RPMI7951 (cell line): ENCODE measurements at places on chromosomes 16 and 17.
A peak's percentile ranks its signal among the peaks of the same experiment; 100 is the strongest.

DNA sequence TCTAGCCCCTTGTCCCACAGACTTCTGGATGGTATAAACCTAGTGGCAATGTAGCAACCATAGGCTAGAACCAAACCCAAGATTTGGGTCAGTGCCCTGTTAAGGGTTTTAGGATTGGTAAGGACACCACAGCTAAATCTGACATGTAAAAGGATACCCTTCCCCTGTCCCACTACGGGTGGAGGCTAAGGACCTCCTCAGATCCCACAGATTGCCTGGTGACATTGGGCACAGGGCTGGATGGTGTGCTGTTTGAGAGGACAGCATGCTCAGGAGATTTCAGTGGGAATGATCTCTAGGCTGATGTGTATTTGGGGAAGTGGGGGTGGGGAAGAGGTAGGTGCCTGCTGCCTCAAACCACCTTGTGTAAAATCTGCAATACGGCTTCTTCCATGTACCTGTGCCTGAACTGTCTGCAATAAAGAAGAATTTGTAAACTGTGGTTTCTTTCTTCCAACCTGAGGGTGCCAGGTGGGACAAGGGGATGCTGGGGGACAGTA is 671 bp upstream of the EDC4 start:
- DNase-seq = no peak

- DNase-seq = peak; percentile 89
Measured at GRCh38 chr16:85137323-85138072, 25.2 kb upstream of the CIBAR2 start.

DNA sequence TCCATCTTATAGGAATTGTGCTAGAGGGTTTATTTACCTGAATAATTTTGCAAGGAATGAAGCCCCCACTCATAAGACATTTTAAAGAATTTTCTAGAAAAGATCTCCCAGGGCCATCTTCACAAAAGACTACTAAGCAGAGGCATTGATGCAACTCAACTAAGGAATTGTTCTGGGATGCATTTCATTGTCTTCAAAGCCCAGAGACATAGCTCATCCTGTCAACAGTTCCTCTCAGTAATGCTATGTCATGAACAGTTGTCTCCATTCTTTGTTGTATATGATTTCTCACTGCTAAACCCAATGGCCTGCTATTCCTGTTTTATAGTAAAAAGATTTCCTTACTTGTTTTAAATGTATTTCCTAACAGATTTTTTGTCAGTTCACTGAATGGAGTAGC is 136.8 kb upstream of the RBL2 start:
- no peak for DNase-seq

GRCh38 chr16:56629531-56629930 is 2.9 kb upstream of the MT1M start:
- DNase-seq = no peak

DNA sequence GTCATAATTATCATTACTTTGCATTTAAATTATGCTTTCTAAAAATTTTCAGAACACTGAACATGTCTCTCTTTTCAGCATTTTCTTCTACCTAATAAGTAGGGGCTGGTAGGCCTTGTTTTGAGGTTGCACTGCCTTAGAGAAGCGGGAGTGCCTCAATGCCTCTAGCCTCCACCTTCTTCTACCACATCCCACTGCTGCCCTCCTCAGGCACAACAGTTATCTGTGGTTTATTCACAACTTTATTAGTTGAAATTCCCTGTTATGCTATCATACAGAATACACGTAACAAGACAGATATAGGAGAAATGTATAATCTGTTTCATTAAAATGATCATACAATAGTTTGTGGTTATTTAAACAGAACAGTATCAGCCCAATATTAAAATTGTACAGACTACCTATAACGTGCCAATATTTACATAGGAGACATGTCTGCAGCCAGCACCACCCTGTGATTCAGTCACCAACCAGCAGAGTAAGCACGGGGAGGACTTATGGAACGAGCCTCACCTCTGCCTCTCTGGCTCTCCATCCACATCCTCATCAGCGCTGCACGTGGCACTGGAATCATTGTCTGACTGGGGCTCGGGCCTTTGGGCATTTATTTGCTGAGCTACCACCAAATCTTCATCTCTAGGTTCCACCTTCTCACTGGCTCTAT is 101.2 kb downstream of the TTC19 start:
- peak; percentile 1 for DNase-seq

DNA sequence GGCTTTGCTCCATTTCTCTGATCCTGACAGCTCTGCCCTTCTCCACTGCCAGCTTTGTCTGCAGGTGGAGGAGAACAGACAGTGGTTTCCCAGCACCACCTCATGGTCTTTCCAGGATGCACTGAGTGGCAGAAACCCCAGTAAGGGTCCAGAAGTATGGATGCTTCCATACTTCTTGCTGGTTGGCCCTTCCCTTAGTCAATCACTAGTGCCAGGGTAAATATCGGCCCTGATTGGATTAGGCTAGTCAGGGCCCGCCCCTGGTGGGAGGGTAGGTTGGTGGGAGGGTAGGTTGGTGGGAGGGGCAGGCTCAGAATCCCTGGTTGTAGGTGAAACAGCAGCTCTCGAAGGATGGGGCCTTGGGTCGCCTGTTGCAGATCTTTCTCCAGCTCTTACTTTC is 10.2 kb downstream of the RNF213 start:
- DNase-seq = peak; percentile 28

DNA sequence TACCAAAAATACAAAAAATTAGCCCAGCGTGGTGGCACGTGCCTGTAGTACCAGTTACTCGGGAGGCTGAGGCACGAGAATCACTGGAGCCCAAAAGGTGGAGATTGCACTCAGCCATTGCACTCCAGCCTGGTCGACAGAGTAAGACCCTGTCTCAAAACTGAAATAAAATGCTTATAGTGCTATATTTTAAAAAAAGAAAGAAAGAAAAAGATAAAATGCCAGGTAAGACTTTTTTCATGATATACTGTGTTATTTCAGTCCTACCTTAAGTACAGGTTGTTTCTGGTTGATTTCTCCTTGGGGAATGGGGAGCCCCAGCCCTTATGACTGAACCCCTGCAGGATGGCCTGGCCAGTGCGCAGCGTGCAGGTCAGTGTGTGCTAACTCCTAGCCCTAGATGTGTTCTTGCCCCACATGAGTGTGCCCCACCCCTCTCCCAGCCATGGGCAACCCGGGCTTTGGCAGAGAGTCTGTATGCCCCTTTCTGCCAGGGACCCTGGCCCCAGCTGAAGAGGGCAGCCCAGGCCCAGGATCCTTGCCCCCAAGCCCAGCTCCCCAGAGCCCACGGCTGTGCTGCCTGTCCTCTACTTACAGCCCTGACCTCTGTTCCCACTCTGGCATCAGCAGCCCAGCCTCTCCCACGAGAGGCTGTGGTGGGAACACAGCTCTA is 1.3 kb downstream of the CNGB1 start:
- DNase-seq = no peak

DNA sequence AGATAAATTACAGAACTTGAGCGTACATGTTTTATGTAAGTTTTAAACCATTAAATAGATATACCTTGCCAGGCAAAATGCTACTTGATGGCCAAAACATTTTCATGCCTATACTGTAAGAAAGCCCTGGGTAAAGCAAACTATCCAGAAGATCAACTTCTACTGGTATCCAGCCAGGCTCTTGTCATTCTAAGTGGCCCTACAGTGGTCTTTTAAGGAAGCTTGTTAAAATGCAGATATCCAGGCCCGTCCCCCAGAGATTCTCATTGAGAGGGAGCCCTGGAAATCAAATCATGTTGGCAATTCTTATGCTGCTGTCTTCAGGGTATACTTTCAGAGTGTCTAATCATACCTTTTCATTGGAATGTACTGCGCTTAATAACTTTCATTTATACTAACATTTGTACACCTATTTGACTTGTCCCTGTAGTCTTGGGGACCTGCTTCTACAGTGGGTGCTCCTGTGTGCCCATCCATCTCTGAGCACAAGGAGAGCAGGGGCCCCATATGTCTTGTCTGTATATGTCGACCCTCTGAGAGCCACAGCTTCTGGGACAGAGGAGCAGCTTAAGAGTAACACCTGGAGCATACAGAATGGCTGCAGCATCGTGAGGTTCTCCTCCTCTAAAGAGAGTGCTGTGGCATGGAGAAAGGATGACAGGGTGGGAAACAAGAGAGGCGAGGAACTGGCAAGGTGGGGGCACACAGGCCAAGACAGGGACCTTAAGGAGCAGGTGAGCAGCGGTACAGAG is 43.6 kb upstream of the ANKFY1 start:
- DNase-seq = no peak

DNA sequence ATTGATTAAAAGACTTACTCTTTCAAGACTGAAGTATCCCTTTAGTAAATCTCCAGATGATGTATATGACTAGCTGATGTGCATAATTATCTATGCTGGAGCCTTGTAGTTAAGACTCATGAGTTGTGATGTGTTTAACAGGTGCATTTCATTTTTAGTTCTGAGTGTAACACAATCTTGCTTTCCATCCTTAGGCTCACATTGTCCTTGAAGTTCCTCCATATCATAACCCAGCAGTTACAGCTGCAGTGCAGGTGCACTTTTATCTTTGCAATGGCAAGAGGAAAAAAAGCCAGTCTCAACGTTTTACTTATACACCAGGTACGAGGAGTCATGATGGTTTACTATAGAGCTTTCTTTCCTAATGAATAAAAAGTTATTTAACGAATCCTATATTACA is 52.9 kb downstream of the ESRP2 start:
- DNase-seq = no peak

- no peak for DNase-seq
Measured at GRCh38 chr17:48592577-48592976, 1.0 kb downstream of the HOXB5 start.

DNA sequence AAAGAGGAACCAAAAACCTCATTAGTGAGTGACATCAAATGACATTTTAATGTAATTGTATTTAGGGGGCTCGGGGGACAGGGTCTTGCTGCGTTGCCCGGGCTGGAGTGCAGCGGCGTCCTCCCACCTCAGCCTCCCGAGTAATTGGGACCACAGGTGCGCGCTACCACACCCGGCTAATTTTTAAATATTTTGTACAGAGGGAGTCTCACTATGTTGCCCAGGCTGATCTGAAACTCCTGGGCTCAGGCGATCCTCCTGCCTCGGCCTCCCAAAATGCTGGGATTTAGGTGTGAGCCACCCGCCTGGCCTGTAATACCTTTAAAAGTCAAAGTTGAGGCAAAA is 581 bp downstream of the SNRNP25 start:
- DNase-seq = no peak

DNA sequence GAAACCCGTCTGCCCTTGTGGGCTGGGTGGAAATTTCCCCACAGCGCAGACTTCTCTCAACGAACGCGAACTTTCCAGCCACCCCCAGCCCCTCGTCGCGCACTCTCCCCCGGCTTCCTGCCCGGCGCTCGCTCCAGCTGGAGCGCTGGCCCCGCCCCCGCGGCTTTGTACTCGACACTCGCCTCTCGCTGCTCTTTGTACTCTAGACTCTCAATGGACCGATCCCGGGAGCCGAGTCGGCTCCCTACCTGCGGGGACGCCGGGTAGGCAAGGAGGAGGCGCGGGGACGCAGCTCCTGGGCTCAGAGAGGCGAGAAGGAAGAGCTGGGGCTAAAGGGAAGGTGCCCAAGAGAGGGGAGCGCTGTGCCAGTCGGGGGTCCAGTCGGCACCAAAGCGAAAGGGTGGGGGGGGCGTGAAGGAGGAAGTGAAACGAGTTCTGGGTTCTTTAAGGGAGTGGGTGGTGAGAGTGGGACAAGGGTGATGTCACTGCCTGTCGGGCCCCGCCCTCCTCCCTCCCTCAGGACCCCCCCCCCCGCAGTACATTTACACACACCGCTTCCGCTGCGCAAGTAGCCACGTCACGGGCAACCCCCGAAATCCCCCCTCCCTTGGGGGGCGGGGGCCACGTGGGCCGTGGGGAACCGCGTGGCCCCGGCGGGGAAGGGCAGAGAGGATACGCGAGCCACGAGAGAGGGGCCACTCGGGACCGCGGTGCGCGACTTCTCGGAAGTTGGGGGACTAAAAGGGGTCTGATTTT is 9.7 kb downstream of the KDM6B start:
- DNase-seq = peak; percentile 76

- peak; percentile 47 for DNase-seq
Measured at GRCh38 chr17:10217916-10218315, 19.5 kb upstream of the GAS7 start.

- no peak for DNase-seq
Measured at GRCh38 chr17:62816282-62816839, 8.2 kb upstream of the MARCHF10 start.

DNA sequence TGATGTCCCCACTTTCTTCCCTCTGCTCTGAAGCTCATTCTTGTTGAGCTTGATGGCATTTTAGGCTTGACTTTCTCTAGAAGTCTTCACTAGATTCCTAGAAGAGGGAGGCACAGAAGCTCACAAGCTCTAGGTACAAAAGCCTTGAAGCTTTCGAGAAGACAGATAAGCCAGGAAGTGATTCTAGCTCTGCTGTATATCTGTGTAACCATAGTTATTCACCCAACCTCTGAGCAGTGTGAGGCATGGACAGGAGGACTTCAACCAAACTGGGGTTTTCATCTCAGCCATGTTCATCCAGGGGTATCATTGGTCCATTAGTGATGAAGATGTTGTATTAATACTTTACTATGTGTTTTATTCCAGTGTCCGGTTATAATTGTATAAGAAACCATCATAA is 299.7 kb downstream of the CDH13 start:
- DNase-seq = no peak

- DNase-seq = no peak
Measured at GRCh38 chr16:79272141-79272577, 328.4 kb downstream of the MAF start.

- no peak for DNase-seq
Measured at GRCh38 chr17:66679631-66680517, 155.0 kb upstream of the CACNG5 start.

DNA sequence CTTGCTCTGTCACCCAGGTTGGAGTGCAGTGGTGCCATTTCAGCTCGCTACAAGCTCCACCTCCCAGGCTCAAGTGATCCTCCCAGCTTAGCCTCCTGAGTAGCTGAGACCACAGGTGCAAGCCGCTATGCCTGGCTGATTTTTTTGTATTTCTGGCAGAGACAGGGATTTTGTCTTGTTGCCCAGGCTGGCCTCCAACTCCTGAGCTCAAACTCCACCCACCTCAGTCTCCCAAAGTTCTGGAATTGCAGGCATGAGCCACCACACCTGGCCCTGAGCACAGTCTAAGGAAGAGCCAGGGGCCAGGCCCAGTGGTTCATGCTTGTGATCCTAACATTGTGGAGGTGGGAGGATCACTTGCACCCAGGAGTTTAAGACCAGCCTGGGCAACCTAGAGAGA is 21.8 kb upstream of the BCO1 start:
- no peak for DNase-seq

DNA sequence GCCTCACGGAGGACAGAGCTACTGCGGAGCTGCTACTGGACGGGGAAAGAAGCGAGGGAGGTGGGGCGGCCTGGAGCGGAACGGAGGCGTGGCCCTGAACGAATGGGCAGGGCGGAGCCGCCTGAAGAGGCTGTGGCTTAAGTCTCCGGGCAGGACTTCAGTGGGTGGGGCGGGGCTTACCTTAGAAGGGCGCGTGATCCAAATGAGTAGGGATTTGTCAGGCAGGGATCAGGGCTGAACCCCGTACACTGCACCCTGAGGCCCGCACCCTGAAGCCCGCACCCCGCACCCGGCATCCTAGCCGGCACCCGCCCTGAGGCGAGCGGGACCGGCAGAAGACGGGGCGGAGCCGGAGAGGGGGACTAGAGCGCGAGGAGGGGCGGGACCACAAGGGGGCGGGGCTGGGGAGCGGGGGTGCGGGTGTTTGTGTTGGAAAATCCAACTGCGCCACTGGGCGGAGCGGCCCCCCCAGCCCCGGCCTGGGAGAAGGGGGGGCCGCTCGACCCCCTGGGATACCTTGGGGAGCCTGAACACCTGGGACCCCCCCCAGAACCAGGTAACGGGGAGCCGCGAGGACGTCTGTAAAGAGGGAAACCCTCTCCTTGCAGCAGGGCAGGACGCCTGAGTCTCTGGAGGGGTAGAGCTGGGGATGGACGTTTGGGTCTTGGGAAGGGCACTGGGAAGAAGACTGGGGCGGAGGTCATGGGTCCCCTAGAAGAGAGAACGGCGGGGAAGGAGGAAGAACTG is at the start of gene KDM6B:
Gene KDM6B (plus strand): TSS at position 423 of the 747 bp plus-strand sequence. CDS start 11,338 bp downstream, outside the sequence.
- DNase-seq = peak; percentile 86
